ENCODE measurements at places on chromosomes 12 and 14.
A peak's percentile ranks its signal among the peaks of the same experiment; 100 is the strongest.

- DNase-seq: no peak
- H3K36me3 ChIP-seq: no peaks in the 10 kb centered on the region
- H3K4me1 ChIP-seq: no peaks in the 10 kb centered on the region
- H3K27ac ChIP-seq: no peak overlapping the region
Observed at GRCh38 chr12:1346126-1346525, 248.3 kb downstream of the FBXL14 start.

DNA sequence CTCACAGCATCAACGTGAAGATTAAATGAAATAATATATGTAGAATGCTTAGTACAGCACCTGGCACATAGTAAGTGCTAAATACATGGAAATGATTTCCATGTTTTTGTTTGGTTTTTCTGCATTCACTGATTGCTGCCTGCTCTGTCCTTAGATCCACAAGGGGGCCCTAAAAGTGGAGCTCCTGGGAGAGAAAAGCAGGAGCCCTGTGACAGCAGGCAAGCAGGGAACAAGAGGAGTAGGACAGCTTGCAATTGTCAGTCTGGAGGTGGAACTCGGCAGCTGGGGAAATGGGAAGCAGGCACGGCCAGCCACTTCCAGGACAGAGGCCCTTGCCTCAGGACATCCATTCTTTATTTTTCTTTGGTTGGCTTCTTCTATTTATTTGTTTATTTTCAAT, 292.9 kb downstream of the BMP4 start:
- DNase-seq: no peak
- H3K4me1 ChIP-seq: no peaks in the 10 kb centered on the region
- no peak overlapping the region for H3K4me3 ChIP-seq
- no peaks in the 10 kb centered on the region for H3K27me3 ChIP-seq
- no peaks in the 10 kb centered on the region for H3K36me3 ChIP-seq
- no peak overlapping the region for H3K27ac ChIP-seq

GRCh38 chr14:31170411-31170810, 37.2 kb downstream of the HECTD1 start:
- no peak for DNase-seq
- H3K27me3 ChIP-seq: no peaks in the 10 kb centered on the region
- peaks cover 98% of the 10 kb centered on the region for H3K36me3 ChIP-seq
- H3K4me1 ChIP-seq: peaks cover 10% of the 10 kb centered on the region
- H3K4me3 ChIP-seq: no peak overlapping the region

GRCh38 chr12:90991952-90992465, 12.8 kb downstream of the EPYC start:
- no peak overlapping the region for H3K4me3 ChIP-seq
- H3K27ac ChIP-seq: no peak overlapping the region
- H3K27me3 ChIP-seq: no peaks in the 10 kb centered on the region
- H3K4me1 ChIP-seq: no peaks in the 10 kb centered on the region
- H3K36me3 ChIP-seq: no peaks in the 10 kb centered on the region

DNA sequence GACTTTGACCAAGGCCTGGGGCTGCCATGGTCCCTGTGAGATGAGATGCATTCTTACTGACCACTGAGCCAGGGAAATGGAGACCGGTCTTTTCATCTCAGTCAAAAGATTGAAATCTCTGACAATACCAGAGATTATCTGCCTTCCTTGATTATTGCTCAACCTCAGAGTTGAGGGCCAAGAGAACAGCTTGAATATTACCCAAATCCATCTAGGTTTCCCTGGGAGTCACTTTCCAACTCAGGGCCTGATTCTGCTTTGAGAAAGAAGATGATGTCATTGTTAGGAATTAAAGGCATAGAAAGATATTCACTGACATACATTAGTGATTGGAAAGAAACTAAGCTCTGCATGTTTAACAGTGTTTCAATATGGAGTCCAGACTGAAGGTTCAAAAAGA, 515.9 kb upstream of the TBX3 start:
- H3K4me3 ChIP-seq: no peak overlapping the region
- no peaks in the 10 kb centered on the region for H3K36me3 ChIP-seq
- DNase-seq: no peak

DNA sequence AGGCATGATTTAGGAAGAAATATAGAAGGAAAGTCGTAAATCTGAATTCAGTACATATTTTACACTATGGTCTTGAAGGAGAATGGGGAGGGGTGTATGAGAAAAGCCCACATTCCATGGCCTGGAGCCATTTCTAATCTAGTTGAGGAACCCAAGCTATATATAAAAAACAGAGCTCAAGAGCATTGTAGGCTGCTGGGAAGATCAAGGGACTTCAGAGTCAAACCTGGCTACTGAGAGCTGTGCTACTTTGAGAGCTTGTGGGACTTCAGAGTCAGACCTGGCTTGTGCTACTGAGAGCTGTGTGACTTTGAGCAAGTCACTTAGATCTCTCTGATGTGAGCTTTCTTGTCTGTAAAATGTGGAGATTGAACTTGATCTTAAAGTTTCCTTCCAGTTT, 58.7 kb downstream of the TBK1 start:
- no peak overlapping the region for H3K27ac ChIP-seq
- H3K27me3 ChIP-seq: no peaks in the 10 kb centered on the region
- no peak for DNase-seq
- no peak overlapping the region for H3K4me3 ChIP-seq

GRCh38 chr12:92445253-92446082, 257.3 kb upstream of the PLEKHG7 start:
- no peaks in the 10 kb centered on the region for H3K27me3 ChIP-seq
- peaks cover 9% of the 10 kb centered on the region for H3K4me1 ChIP-seq
- H3K4me3 ChIP-seq: no peak overlapping the region

DNA sequence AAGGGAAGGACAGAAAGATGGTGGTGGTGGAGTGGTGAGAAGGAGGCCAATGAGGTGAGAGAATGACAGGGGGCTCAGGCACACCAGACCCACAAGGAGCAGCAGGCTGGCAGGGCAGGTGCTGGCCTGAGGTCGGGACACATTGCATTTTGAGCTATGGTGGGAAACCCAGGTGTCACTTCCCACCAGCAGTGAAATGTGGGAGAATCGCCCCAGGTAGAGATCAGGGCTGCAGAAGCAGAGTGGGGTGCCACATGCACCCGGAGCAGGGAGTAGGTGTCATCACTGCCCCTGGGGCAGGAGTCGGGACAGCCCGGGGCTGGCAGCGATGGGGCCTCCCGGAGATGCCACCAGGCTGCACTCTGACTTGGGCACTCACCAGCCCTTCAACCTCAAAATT, 315.8 kb downstream of the BCL11B start:
- no peak for DNase-seq
- no peak overlapping the region for H3K27ac ChIP-seq
- H3K4me1 ChIP-seq: no peaks in the 10 kb centered on the region
- no peaks in the 10 kb centered on the region for H3K27me3 ChIP-seq
- H3K4me3 ChIP-seq: no peak overlapping the region

DNA sequence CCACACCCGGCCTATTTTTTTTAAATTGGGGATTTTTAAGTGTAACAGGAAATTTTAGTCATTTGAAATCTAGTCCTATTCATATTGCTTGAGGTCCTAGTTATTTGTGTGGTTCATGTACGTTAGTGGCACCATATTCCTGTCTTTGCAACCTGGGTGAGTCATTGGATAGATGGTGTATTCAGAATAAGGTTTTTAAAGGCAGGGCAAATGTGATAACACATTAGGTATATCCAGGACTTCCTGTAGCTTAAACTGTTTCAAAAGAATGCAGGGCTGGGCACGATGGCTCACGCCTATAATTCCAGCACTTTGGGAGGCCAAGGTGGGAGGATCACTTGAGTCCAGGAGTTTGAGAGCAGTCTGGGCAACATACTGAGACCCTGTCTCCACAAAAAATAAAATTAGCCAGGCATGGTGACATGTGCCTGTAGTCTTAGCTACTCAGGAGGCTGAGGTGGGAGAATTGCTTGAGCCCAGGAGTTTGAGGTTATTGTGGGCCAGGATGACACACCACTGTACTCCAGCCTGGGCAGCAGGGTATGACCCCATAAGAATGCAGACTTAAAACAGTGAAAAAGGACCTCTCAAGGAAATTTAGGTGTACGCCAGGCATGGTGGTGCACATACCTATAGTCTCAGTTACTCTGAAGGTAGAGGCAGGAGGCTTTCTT, 8.1 kb downstream of the ATP6V0A2 start:
- peaks cover 13% of the 10 kb centered on the region for H3K36me3 ChIP-seq
- H3K4me1 ChIP-seq: peaks cover 26% of the 10 kb centered on the region
- H3K4me3 ChIP-seq: no peak overlapping the region
- peak overlapping the region; percentile 58 for H3K27ac ChIP-seq
- no peak for DNase-seq
- H3K27me3 ChIP-seq: no peaks in the 10 kb centered on the region

DNA sequence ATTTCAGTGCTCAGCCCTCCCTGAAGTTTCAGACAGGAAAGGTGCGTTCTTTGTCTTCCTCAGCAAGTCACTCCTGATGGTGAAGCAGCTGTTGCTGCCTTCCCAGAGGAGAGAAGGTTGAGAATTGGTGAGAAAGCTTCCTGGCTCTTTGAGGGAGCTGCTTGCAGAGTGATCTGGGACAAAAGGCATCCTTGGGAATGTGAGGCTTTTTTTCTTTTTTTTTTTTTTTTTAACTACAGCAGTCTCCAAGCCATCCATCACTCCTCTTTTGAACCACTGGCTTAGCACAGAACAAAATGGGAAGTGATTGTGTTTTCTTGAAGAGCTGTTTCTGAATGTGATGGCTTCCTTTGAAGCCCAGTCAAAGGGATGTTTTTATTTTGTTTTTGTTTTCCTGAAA, 120.4 kb upstream of the LRIG3 start:
- DNase-seq: peak; percentile 42
- H3K4me3 ChIP-seq: no peak overlapping the region
- H3K36me3 ChIP-seq: no peaks in the 10 kb centered on the region
- no peaks in the 10 kb centered on the region for H3K27me3 ChIP-seq
- no peaks in the 10 kb centered on the region for H3K4me1 ChIP-seq
- H3K27ac ChIP-seq: peak overlapping the region; percentile 44

DNA sequence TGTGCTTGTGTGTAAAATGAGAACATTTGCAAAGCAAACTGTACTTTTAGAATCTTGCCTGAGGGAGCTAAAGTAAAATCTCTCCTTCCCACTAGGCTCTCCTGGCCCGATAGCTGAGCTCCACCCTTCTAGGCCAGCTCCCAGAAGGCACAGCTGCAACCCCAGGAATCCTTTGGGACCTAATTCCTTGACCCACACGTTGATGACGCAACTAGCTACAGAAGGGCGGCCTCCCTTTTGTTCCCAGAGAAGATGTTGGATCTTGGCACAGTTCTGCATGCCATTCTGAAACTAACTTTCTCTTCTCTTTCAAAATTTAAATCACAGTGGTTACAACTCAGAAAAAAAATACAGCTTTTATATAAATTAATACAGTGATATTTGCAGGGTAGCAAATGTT, 268.1 kb downstream of the EGLN3 start:
- peak; percentile 26 for DNase-seq
- no peak overlapping the region for H3K27ac ChIP-seq
- no peak overlapping the region for H3K4me3 ChIP-seq
- no peaks in the 10 kb centered on the region for H3K27me3 ChIP-seq
- H3K4me1 ChIP-seq: no peaks in the 10 kb centered on the region
- H3K36me3 ChIP-seq: no peaks in the 10 kb centered on the region

DNA sequence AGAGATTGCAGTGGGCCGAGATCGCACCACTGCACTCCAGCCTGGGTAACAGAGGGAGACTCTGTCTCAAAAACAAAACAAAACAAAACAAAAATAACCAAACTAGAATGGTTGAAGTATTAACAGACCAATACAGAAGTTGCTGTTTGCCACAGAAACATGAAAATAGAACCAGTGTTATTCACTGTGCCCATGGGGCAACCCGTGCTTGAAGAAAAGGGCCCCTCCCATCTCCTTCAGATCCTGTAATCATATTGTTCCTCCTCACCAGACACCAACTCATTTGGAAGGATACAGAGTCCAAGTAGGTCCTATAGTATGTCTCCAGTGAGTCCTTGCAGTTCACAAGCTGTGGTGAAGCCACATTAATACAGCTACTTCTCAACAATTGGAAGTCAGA, 30.9 kb downstream of the SLC35F4 start:
- no peaks in the 10 kb centered on the region for H3K27me3 ChIP-seq
- H3K27ac ChIP-seq: no peak overlapping the region
- H3K4me3 ChIP-seq: no peak overlapping the region
- no peaks in the 10 kb centered on the region for H3K4me1 ChIP-seq

DNA sequence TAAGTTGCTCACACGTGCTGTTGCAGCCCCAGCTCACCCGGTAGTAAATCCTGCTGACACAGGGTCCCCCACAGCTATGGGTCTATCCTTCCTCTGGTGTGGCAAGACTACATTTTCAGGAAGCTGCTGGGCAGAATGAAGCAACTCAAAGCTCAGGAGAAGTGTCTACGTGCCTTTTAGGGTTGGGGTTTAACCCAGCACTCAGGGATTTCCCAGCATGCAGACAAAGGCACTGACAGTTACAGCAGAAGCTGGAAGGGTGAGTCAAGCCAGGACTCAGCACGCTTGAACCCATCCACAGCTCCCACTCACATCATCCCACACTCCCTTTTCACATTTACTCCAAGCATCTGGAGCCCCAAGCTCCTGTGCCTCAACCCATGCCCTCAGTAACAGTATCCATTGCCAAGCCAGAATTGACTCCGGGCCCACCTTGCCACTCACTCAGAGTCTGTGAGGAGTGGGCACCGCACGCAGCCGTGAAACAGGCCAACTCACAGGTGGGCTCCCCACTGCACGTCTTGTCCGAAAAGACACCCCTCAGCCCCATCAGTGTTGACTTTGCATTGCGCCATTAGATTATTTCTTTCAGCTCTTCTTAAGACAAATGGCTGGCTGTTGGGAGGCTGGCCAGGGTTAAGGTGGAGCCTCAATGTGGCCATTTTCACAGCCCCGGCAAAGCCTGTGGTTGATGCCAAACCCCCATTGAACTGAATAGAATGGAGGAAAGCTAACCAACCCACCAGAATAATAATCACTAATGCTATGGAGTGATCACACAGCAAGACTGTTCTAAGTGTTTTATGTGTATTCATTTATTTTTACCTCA, 59.6 kb downstream of the ZFP36L1 start:
- H3K4me1 ChIP-seq: peaks cover 5% of the 10 kb centered on the region
- no peaks in the 10 kb centered on the region for H3K27me3 ChIP-seq
- no peaks in the 10 kb centered on the region for H3K36me3 ChIP-seq
- no peak for DNase-seq
- H3K27ac ChIP-seq: no peak overlapping the region
- no peak overlapping the region for H3K4me3 ChIP-seq

GRCh38 chr12:50564237-50564947, 59.6 kb downstream of the DIP2B start:
- H3K36me3 ChIP-seq: no peaks in the 10 kb centered on the region
- peaks cover 18% of the 10 kb centered on the region for H3K4me1 ChIP-seq
- no peak overlapping the region for H3K4me3 ChIP-seq
- no peak overlapping the region for H3K27ac ChIP-seq
- H3K27me3 ChIP-seq: no peaks in the 10 kb centered on the region

- H3K27ac ChIP-seq: peak overlapping the region; percentile 96
- H3K27me3 ChIP-seq: no peaks in the 10 kb centered on the region
- peak overlapping the region; percentile 89 for H3K4me3 ChIP-seq
- H3K36me3 ChIP-seq: no peaks in the 10 kb centered on the region
- peak; percentile 32 for DNase-seq
Observed at GRCh38 chr12:62260733-62261683, 804 bp downstream of the USP15 start.

DNA sequence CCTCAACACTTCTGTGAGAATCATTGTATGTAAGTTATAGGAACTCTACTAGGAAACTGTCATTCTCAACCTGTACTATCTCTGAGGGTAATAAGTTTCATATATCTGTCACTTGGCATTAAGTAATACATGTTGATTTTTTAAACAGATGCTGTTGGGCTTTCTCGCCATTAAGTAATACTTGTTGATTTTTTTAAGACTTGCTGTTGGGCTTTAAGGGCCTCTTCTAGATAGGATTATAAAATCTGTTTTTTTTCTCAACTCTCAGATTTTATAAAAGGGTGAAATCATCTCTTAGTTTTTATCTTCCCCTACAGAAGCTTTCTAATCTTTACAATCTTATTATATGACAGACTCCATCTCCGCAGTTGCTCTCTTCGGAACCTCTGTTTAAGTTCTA, 5.6 kb downstream of the WASHC4 start:
- no peak overlapping the region for H3K4me3 ChIP-seq
- no peaks in the 10 kb centered on the region for H3K27me3 ChIP-seq
- DNase-seq: no peak
